Islet precursor cell (in vitro differentiated cells): ENCODE measurements at places on chromosomes 7 and 10.

DNA sequence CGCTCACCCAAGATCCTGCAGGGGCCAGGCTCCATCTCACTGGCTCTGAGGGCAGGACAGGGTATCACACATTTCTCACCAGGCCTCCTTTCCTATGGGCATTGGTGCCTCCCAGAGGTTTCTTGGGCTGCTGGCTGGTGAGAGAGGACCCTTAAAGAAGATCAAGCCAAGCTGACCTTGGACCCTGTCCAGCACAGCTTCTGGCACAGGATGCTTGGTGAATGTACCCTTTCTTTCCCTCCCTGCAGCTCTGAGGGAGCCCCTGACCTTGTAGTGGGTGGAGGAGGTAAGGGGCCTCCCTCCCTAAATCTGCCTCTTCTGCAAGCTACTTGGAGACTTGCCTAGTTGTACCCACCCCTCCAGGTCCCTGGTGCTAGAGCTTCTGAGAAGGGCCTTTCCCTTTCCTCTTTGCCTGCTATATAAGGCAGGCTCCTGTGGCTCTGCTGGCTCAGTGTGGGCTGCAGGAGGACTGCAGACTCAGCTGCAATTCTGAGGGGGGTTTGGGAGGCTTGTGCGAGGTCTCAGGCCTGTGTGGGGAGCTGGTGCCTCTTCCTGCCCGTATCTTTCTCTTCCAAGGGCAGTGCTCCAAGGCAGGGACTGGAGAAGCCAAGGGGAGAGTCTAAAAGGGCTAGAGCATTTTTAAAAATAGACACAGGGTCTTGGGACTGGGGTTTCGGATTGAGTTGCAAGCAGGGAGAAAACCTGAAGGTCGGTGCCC, 11.7 kb upstream of the TRIM8 start:
- DNase-seq: no peak

DNA sequence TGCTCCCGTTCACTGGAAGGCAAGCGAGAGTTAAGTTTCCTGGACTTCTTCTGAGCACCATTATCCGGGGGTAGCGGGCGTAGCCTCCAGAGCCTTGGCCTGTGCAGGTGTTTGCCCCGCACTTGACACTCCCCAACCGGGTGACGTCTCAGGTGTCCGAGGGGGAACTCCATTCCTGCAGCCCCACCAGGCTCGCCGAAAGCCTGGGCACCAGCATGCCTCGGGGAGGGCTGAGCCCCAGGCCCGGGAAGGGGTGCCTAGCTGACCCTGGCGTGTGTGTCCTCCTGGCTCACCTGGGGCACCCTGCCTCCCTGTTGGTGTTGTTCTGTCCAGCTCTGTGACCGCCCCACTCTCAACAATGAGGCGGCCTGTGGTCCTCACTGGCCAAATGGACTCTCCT, 109.4 kb upstream of the GPR26 start:
- DNase-seq: peak; percentile 32

- DNase-seq: no peak
These were observed 40.1 kb upstream of the LAMB4 start for GRCh38 chr7:108170251-108170650.

DNA sequence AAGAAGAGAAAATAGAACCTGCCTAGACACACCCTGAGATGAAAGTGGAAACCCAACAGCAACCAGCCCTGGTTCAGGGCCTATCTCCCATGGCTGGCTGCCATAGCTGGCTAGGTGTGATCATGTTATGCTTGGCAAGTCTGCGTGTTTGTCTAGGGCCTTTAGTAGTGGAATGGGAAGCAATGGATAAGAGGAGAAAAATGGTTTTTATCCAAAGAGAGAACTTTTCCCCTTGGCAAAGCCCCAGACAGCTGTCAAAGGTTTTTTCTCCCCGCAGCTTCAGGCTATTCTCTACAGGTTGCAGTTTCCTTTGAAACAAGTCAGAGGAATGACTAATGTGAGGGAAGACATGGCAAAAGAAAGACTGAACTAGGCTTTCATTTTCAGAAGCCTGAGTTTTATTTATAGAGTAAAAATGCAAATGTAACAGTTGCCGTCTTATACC, 161.5 kb downstream of the SEMA3D start:
- DNase-seq: no peak

GRCh38 chr7:69596723-69597277, 1.5 kb upstream of the AUTS2 start:
- DNase-seq: no peak

- no peak for DNase-seq
These were observed 16.4 kb downstream of the LRRC4 start for GRCh38 chr7:128014811-128015210.

- peak; percentile 91 for DNase-seq
These were observed 90.4 kb upstream of the FAM171A1 start for GRCh38 chr10:15461353-15462108.

DNA sequence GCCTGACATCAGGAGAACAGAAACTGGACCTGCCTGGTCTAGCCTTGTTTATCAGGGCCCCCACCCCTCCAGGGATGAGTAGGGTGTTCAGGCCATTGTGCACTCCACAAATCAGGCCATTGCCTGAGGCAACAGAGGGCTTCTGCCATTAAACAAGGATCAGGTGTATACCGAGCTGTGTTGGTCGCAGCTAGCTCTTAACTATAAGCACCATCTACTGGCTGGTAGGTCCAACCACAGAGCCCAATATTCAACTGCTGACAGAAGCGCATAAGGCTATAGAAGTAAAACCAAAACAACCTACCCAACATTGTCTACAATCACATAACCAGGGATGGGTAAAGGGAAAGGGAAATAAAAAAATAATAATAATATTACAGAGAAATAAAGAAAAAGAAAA, 451.7 kb upstream of the TEX47 start:
- DNase-seq: no peak

DNA sequence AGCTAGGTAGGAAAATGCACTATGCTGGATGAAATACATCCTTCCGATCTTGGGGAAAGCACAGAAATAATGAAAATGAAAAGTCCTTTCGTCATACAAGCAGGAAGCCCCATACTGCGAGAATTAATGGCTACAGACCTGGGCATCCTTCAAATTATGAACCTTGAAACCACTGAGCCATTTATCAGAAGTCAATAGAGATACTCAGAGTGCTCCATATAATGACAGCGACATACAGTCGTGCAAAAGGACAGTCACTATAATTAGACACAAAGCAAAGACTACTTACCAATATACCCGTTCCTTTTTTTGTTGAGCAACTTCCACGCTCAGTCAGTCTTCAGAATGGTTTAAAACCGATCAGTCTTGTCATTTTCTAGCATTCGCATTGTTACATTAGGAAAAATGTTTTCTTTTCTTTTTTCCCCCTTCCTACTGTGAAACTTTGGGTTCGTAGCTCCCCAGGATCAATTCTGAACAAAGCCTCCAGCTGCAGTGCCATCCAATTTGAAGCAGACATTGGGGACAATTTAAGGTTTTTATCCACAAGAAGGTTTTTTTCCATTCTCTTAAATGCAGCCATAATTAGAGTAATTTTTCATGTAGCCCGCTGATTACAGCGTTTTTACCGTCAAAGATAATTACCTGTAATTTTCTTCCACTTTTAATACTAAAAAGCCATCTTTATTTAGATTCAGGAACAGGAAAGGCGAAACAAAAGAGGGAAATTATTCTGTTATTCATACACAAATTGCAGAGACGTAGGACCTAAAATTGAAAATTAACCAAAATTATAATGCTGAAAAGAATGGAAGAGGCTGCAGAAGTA, 6.4 kb downstream of the DLX6 start:
- DNase-seq: no peak

GRCh38 chr10:107032700-107033401, 131.7 kb downstream of the SORCS1 start:
- no peak for DNase-seq

- DNase-seq: peak; percentile 87
These were observed 4.1 kb downstream of the MBLAC1 start for GRCh38 chr7:100130608-100131453.

GRCh38 chr7:964401-965231, 10.1 kb upstream of the ADAP1 start:
- peak; percentile 59 for DNase-seq

GRCh38 chr7:14836571-14837189, 65.9 kb downstream of the DGKB start:
- DNase-seq: peak; percentile 90

DNA sequence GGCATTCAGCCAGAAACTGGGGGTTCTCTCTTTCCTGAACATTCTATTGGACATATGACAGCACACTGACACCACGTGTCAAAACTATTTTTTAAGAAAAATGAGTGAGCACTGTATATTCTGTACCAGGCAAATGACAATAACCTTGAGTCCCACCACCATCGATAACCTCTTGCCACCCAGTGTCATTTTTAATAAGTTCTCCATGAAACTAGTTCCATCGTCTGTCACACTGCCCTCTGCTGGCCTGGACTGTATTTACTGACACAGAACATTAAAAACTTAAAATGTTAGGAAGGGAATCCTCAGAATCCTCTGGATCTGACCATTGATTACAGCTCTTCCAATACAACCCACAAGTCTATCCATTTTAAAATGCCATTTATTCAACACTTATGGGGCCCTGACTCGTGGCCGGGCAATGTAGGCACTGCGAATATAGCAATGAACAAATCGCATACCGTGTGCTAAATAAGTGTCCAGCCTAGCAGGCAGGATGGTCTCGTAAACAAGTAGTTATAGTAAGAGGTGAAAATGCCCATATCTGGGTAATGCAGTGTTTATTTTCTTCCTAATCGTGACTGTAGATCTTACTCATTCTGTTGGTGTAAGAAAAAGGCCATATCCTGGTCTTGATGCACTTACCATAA, 35.9 kb upstream of the CACNB2 start:
- no peak for DNase-seq

DNA sequence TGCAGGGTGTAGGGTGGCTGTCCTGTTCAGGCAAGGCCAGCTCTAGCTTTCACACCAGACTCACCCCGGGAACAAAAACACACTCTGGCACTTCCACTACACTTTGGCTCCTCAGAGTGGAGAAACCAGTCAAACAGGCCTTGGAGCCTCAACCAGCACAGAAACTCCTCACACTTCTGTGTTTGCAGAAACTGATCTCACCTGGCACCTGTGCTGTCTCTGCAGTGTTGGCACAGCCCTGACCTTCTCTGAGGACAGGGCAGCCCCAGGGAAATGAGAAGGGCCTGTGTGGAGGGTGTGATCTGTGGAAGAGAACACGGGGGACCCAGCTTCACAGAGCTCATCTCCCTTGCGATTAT, 4.1 kb upstream of the CALML5 start:
- peak; percentile 78 for DNase-seq

- DNase-seq: no peak
These were observed 107.9 kb downstream of the PDGFA start for GRCh38 chr7:411677-412312.

DNA sequence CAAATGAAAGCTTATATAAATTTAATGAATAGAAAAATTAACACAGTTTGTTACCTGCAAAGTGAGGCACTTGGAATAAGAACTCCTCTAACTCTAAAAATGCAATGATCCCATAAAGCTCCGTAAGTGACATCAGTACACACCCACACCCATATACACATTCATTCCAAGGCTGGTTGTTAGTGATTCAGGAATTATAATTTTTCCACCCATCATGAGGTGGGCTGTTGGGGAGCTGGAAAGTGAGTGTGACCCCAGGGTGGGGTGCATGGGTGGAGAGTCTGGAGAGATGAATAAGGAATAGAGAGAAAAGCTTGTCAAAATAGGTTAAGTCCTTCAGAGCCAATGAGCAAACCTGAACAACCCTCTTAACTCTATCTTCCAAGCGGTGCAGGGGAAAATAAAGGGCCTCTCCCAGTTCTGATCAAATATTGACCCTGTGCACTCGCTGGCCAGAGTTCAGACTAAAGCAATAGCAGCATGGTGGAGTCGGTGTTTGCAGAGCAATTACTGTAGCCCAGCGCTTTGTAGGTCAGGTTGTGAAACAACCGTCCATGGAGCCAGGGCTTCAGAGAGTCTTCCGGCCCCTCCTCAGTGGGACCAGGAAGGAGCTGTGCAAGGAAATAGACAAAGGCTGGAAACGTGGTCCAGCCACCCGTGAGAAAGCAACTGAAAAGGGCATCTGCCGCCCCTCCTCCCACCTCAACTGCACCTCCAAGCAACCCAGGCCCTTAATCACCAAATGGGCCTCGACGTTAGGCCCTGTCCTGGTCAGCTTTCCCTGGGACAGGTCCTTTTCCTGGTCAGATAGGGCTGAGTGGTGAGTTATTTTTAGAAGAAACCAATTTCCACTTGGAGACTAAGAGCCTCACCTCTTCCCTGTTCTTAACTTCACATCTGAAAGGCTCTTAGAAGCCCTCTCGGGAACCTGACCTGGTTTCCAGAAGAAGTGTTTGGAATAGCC, 61.2 kb downstream of the SH3PXD2A start:
- no peak for DNase-seq

DNA sequence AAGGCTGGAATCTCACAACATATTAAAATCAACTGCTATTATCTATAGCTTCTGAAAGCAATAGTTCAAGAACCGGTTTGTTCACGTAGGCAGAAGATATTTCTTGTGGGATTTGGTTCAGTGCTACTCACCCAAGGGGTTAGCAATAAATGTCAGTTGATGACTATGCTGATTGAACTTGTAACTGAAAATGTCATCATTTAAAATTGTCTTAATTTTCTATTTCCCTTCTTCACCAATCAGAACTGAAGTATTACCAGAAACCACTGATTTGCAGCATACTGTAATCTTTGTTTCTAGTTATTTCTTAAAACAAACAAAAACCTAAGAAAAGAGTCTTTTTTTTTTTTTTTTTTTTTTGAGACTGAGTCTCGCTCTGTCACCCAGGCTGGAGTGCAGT, 46.1 kb downstream of the CPEB3 start:
- no peak for DNase-seq

DNA sequence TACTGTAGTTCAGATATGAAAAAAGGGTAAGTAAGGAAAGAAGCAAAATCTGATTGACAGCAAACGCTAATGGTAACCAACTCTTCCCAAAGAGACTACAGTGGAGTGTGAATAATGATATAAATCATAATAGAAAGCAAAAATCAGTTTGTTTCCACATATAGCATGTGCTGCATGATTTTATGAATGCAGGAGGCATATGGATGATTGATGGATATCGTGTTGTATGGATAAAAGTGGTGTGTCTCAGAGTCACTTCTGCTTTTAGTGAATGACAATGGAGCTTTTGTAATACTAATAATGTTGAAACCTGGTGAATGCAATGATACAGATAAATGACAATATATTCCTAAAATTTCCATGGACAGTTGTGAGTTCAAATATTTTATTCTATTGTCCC, 36.6 kb upstream of the PALS2 start:
- no peak for DNase-seq

DNA sequence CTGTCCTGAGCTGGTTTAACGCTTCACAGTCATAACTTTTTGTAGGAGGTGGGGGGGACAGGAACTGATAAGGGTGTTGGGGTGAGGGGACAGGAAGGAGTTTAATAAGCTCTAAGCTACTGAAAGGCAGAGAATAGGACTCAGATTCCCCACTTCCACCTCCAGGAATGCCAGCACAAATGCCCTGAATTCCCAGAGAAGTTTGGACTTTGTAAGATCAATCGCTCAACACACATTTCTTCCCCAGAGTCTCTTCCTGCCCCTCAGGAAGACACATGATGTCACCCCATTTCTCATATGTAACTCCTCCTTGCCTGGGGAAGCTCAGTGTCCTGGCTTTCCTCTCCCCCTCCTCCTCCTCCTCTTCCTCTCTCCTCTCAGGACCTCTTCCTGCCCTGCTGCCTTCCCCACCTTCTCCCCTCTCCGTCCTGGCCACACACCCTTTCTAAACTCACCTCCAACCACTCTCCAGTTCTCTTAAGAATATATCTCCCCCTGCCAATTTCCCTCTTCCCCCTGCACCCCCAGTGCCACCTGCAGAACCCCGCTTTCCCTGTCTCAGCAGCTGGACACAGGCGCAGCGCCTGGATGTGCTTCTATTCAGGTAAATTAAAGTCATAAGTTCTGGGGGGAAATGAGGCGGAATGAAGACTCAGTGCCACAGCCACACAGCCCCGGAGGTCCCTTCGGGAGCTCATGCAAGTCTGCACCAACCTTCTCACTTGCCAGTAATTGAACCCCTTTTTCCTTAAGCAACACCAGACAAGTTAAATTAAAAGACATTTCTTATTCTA, 5.3 kb upstream of the LOXL4 start:
- peak; percentile 46 for DNase-seq
